ENCODE measurements at places on chromosomes 7 and 10.

DNA sequence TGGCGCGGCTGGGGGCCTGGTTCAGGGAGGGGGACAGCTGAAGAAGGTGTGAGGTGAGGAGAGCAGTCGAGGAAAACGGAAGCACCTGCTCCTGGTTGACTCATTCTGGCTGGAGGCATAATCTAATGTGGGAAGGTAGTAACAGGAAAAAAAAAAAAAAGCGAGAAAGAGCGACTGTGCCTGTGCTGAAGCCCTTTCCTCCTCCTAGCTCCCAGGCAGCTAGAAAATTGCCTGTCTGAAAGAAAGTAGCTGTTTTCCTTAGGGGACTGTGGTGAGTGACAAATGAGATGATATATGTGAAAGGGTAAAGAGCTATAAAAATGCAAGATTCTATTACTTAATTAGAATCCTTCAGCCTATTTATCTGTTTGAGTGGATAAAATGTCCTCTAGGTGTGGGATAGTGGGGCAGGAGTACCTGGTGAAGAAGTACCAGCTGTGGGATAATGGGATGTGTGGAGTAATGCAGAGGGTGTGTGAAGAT is 4.9 kb upstream of the MEST start:
- no peak for DNase-seq

GRCh38 chr7:24042028-24042427 is 242.0 kb upstream of the NPY start:
- DNase-seq, result no peak

- no peak for DNase-seq
Observed at GRCh38 chr10:63467841-63468240, 2.1 kb upstream of the JMJD1C start.

- no peak for DNase-seq
Observed at GRCh38 chr10:48404646-48405045, 98.2 kb downstream of the MAPK8 start.

GRCh38 chr10:78259391-78259790 is 225.7 kb downstream of the RPS24 start:
- DNase-seq, result no peak

DNA sequence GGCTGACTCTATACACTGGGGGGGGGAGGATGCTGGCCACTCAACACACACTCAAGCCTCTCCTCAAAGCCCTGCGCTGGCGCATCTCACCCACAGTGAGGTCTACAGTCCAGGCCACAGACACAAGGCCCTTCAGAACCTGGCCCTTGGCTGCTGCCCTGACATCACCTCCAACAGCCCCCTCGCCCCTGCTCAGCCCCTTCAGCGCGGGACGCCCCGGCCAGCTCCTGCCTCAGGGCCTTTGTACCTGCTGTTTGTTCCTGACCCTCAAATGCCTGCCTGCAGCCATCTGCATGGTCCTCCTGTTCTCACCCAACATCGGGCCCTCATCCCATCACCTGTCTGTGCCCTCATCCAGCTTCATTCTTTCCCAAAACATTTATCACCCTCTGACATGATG is 572.6 kb downstream of the DNAJB6 start:
- DNase-seq, result no peak

- DNase-seq, result no peak
Observed at GRCh38 chr7:587767-588166, 68.1 kb upstream of the PDGFA start.

DNA sequence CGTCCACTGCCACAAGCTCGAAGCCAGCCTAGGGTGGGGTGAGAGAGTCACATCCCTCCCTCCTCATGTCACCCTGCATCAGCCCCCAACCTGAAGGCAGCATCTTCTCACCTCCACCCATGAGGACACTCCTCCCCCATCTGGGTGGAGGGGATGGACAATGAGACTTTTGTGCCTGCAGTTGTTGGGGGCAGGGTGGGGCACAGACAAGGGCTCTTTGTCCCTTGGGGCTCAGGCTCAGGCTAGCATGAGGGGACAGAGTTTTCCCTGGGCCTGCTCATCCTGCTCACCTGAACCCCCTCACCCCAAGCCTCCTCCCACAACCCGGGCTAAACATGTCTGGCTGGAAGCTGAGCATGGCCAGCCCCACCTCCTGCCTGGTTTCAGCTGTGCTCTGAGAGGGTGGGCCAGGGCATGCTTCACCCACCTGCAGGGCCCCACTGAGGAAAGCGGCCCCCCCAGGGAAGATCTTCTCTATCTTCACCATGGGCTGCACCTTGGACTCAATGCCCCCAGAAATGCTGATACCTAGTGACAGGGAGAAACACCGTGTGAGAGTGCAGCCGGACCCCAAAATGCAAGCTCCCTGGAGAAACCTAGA is 9.3 kb downstream of the LZTS2 start:
- no peak for DNase-seq

DNA sequence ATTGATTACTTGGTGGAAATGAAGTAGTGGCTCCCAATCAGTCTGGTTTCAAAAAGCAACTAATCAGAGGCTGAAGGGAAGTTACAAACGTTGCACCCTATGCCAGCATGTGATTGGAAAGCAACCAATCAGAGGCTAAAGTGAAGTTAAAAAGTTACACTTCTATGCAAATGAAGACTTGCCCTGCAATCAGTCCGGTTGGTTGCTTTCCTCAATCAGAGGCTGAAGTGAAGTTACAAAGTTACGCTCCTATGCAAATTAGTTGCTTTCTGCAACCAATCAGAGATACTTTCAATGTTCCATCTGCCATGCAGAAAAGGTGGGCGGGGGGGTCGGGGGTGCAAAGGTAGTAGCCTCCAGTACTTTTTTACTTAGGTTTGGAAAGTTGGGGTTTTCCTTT is 1077.1 kb downstream of the TYW1 start:
- DNase-seq, result no peak

GRCh38 chr7:124155432-124156022 is 122.7 kb upstream of the TMEM229A start:
- DNase-seq, result no peak

GRCh38 chr10:83617692-83618545 is 521.4 kb upstream of the GHITM start:
- no peak for DNase-seq

DNA sequence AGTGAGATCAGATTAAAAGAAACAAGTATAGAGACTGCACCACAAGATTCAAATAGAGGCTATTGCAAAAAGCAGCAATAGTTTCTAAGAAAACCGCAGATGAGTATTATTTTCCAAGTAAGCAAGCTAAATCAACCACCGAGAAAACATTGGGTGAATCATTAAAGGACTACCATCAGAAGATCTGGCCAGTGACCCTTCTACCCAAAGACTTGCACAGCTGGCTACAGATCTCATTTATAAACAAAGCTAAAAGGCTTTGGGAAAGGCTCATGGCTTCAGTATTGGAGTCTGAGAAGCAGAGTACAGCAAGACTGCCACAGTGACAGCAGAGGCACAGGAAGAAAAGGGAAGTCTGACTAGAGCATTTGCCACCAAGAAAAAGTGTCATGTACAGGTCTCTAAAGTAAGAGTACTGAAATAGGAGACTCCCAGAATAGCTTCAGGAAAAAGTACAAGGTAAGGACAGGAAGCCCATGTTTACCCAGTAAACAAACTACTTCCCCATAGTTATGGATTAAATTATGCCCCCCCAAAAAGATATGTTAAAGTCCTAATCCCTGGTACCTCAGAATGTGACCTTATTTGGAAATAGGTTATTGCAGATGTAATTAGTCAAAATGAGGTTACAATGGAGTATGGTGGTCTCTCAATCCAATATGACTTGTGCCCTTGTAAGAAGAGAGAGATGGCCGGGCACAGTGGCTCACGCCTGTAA is 19.0 kb downstream of the STEAP1 start:
- no peak for DNase-seq

DNA sequence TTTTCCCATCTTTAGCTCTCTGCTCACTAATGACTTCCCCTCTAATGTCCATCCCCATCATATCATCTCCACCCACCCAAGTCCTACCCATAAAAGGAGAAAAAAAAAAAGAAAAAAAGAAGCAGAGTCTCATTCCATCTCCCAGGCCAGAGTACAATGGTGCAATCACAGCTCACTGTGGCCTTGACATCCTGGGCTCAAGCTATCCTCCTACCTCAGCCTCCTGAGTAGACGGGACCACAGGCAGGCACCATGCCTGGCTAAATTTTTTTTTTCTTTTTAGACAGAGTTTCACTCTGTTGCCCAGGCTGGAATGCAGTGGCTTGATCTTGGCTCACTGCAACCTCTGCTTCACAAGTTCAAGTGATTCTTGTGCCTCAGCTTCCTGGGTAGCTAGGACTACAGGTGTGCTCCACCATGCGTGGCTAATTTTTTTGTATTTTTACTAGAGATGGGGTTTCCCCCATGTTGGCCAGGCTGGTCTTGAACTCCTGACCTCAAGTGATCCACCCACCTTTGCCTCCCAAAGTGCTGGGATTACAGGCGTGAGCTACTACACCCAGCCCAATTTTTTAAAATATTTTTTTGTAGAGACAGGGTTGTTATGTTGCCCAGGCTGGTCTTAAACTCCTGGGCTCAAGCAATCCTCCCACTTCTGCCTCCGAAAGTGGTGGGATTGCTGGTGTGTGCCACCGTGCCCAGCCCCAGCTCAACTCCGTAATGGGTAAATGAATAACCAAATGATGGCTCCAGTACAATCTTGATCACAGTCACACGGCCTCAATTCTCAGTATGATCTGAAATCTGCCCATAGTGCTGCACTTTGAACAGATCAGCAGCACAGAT is 24.6 kb upstream of the SGMS1 start:
- no peak for DNase-seq

DNA sequence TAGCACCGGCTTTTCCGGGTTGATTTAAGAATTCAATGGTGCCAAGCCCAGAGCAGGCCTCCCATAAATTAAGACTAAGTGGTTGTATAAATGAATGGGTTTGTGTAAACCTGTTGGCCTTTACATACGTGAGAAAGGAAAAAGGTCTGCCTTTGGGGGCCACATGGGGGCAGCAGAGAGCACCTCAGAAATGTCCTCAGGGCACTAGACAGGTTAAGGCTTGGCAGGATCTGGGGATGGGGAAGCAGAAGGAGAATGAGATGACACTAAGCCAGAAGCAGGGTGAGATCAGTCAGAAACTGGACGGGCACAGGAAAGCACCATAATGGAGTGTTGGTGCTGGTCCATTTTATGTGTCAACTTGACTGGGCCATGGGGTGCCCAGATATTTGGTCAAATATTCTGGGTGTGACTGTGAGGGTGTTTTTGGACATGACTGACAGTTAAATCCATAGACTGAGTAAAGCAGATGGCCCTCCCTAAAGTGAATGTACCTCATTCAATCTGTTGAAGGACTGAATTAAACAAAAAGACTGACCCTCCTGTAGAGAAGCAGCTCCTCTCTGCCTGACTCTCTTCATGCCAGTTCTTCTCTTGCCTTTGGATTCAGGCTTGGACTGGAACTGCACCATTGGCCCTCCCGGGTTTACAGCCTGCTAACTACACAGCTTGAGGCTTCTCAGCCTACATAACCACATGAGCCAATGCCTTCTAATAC is 58.9 kb downstream of the FRMPD2 start:
- DNase-seq, result peak; percentile 13

- DNase-seq, result no peak
Observed at GRCh38 chr7:159033956-159034355, 110.7 kb downstream of the VIPR2 start.

- no peak for DNase-seq
Observed at GRCh38 chr7:121803039-121803438, 69.9 kb upstream of the PTPRZ1 start.

DNA sequence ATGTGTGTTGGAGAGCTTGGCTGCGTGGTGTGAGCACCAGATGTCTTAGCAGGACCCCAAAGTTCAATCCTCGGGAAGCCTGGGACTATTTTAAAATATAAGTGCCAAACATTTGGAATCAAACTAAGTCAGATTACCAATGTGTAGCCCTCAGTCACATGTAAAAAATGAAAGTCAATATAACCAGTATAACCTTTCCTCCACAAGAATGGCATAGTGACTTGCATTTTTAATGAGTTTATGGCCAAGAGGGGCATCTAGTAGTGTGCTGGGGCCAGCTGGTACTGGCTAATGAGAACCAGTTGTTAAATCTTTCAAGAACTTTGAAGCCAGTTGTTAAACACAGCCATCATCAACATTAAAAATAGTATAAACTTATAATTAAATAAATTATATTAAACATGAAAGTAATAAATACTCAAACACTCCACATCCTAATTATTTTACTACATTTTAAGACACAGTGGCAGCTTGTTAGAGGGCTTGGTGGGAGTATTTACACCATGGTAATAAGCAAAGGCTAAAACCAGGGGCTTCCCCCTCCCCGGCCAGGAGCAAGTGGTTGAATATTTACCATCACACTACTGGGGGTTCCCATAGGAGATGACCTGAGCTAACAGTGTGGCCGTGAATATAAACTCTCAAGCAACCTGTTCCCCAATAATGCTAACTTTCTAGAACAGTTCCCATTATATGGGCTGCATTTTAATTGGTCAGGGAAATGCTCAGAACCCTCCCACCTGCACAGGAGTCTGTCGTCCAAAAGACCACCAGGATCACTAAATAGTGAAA is 7.9 kb upstream of the FAM170B start:
- DNase-seq, result no peak

DNA sequence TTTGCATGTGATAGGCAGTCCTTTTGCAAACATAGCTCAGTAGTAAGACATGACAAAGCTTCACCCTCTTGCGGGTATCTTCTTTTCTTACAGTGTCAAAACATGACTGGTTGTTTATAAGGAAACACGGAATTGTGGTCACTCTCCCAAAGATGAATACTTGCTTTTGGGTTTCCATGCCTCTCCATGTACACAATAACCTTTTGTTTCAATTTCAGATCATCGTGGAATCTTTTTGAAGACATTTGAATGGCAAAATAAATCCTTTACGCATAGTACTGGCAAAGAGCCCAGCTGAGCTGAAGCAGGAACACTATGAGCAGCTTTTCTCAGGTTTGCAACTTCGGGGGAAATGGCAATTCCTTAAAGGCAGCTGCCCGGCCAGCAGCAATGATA is 156.8 kb upstream of the FRMD4A start:
- DNase-seq, result no peak

- DNase-seq, result no peak
Observed at GRCh38 chr7:14147532-14147931, 158.1 kb upstream of the ETV1 start.

GRCh38 chr10:117418121-117418520 is 42.9 kb upstream of the PDZD8 start:
- no peak for DNase-seq

DNA sequence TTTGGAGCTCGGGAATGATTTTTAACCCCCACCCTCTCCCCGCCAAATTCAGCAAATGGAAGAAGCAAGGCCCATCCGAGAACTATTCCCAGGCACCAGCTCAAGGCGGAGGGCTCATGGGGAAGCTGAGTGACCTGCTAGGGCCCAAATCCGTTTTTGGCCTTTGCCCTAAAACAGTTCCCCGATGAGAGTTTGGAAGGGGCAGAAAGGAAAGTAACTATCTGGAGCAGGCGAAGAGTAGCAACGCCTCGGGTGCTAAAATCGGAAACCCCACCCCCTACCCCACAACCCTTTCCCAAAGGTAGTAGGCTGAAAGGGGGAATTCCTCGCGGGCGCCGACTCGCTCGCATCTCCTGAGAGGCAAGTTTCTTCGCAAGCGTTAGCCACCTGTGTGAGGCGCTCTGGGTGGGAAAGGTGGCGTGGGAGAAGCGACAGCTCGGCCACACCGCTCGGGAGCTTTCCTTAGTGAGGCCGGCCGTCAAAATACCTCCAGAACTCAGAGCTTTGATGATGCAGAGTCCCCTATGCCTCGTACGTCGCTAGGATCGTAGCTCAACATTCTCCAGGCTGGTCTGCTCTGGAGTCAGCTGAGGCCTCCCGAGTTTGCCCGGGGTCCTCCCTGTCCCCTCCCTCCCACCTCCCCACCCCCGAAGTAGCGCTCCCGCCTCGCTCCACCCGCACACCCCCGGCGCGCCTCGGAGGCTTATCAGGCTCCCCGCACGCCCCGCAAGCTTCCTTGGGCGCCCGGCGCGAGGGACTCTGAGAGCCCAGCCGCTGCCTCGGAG is 642 bp upstream of the PRKG1 start:
- no peak for DNase-seq

Measured in COR-L47 (cell line).